Midbrain (tissue), 1 donor: ENCODE measurements at places on chromosomes 6 and 20.

GRCh38 chr6:14381829-14382677, 264.5 kb downstream of the CD83 start:
- DNase-seq, result no peak

DNA sequence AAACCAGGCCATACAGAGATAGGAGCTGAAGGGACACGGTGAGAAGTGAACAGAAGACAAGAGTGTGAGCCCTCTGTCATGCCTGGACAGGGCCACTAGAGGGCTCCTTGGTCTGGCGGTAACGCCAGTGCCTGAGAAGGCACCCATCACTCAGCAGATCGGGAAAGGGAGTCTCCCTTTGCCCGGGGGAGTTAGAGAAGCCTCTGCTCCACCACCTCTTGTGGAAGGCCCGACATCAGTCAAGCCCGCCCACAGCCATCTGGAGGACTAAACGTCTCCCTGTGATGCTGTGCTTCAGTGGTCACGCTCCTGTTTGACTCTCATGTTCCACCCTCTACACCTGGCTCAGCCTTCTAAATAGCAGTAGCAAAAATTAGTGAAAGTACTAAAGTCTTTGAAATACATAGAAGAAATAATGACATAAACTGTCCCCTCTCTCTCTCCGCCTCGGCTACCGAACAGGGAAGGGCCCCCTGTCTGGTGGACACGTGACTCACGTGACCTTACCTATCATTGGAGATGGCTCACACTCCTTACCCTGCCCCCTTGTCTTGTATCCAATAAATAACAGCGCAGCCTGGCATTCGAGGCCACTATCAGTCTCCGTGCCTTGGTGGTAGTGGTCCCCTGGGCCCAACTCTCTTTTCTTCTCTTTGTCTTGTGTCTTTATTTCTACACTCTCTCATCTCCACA, 66.7 kb downstream of the RPP21 start:
- peak; percentile 43 for DNase-seq

DNA sequence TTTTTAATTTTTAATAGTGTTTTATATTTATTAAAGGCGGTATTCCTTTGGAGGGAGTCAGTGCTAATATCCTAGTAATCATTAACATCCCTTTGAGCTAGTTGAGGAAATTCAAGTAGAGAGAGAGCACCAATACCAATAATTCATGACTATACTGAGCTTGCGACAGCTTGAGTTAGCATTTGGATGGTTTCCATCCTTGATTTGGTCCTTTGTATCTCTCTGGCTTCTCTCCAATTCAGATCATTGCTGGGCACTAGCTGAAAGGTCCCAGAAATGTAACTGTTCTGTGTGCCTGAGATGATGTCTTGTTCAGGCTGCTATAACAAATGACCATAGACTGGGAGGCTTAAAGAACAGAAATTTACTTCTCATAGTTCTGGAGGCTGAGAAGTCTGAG, 77.0 kb downstream of the RNF144B start:
- DNase-seq, result no peak

- peak; percentile 85 for DNase-seq
These were observed 961 bp downstream of the RRBP1 start for GRCh38 chr20:17680836-17681725.

- peak; percentile 66 for DNase-seq
These were observed 23.7 kb downstream of the HLA-A start for GRCh38 chr6:29965873-29966601.

GRCh38 chr6:63572747-63573075, 431 bp downstream of the LOC128125822 start:
- DNase-seq, result no peak

- peak; percentile 33 for DNase-seq
These were observed 24.0 kb downstream of the C6orf132 start for GRCh38 chr6:42118162-42119001.

DNA sequence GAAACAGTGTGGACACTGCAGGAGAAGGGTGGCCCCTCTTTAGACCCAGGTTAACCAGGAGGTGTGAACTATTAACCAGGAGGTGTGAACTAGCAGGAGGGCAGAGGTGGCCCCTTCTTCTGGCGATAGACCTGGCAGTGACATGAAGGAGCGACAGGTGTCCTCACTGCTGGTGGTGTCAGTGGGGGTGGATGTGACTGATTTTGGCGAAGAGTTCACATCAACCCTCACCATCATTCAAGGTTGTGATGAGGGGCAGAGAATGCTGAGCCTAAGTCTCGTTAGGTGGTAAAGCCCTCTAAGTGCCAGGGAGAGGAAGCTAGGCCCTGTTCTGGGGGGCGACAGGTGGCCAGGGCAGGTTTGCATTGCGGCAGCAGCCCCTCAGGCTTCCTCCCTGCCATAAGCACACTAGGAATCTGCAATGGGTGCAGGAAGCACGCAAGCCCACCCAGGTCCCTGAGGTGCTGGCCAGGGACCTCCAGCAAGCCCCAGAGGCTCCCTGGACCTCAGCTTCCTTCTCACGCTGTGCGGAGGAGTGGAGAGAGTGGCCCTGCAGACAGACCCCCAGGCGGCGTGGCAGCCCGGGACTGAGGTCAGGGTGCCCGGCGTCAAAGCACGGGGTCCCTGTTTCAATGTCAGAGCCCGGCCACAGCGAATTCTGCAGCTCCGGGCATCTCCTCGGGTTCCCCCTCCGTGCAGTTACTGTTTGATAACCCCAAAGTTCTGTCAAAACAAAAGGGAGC, 13.7 kb downstream of the NPEPL1 start:
- DNase-seq, result no peak

- no peak for DNase-seq
These were observed 94.0 kb downstream of the NOL4L start for GRCh38 chr20:32490942-32491763.

DNA sequence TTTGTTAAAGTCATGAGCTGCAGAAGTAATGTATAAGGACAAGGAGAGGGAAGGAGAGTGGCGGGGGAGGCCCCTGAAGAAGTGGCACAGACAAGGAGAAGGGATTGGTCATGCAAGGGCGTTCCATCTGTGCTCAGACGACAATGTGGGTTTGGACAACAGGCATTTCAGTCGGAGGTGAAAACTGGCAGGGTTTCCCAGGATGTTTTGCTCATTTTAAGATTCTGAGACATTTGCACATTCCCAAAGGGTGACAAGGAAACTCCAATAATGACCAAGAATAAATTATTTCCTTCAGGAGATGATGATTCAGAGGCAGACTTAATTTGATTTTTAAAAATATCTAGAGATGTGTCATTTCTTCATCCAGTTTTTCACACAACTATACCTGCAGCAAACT, 181.8 kb downstream of the HIVEP2 start:
- no peak for DNase-seq

DNA sequence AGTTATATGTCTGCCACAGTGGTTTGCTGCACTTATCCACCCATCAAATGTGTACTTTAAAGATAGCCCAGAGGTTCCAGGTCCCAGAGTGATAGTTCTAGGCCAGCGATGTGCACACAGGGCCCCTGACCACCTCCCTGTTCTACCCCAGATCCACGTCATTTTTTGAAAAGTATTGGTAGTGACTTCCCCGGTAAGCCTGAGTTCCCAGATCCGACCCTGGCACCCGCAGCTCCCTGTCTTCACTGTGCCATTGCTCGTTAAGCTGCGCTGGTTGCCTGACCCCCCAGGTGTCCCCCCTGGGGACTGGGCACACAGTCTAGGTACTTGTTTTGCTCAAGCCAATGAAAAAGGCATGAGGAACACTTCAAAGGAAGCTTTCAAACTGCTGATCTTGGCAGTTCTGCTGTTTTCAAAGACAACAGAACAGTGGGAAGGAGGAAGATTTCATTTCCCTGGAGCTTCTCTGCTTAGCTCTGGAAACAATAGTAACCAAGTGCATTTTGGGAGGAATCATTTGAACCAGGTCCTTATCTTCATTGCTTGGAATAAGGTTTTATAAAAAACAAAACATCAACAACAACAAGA, 116.3 kb upstream of the TAB2 start:
- no peak for DNase-seq

DNA sequence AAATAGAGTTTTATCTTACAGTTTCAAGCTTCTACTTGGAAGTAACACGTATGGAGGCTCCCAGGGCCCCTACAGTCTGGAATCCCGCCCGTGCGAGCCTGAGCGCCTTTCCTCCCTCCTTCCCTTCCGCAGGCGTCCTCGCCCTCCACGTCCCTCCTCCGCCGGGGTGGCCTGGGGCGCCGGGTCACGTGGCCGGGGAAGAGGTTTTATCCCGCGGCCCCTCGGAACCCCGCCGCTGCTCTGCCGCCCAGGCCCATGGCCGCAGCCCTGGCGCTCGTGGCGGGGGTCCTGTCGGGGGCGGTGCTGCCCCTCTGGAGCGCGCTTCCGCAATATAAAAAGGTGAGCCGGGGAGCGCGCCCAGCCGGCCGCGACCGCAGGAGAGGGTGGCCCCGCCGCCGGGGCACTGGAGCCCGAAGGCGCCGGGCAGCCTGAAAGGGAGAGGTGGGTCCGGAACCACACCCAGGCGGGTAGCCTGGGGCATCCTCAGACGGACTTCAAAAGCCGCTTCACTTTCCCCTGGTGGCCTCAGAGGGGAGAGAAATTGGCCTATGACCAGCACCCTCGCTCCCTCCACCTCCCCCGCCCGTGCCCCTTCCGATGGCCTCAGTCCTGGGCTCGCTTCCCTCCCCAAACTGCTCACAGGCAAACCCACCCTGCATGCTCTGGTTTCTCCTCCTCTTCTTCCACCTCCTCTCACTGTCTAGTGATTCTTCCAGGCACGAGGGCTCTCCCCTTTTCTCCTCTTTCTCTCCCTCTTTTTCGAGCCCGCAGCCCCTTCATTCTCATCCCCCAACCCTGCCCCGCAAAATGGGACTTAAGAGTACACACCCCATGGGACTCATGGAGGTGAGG, at the start of gene CLPSL2:
Gene CLPSL2 (plus strand): TSS at position 235 of the 852 bp plus-strand sequence. CDS start 21 bp downstream, at position 256.
- DNase-seq, result no peak

DNA sequence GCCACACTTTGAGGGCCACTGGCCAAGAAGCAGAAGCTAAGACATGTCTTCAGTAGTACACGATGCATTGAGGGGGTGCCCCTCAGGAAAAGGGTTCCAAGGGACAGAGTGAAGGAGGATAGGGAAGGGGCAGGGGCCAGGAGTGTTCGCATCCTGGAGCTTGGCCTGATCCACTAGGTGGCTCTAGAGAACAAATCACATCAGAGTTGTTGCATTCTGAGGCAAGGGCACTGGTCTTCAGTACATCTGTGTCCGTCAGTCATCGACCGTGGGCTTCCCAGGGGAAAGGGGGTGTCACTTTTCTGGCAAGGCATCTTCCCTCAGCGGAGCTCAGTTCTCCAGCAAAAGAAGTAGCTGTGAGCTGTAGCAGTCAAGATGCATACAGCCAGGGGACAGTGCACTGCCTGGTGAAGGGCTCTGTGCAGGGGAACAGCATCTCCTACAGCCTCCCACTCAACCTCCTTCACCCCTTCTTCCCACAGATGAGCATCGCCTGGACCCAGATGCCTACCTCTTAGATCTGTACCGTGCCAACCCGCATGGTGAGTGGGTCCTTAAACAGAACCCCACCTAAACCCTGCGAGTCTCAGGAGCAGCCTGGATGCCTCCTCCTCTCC, 47.8 kb downstream of the ARHGAP40 start:
- peak; percentile 25 for DNase-seq

GRCh38 chr6:148750838-148751792, 4.3 kb downstream of the UST start:
- DNase-seq, result no peak

- no peak for DNase-seq
These were observed 219.2 kb upstream of the LRFN2 start for GRCh38 chr6:40806256-40806864.

- DNase-seq, result no peak
These were observed 10.5 kb upstream of the PTGIS start for GRCh38 chr20:49578436-49578835.

DNA sequence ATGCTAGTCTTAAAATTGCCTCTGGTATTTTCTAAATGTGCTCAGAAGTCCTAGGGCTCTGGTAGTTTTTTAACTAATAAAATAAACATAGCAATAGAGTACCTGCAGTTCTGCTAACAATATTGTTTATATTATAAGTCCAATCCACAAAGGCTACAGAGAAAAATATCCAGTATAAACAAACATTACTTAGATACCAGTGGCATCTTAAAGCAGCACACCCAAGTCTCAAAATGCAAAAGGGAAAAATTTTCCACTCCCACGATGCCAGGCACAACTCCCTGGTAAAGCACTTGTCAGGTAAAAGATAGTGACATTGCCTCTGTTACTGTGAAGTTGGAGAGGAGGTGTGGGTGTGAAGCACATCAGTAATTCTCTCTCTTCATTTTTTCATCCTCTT, 123.3 kb downstream of the OGFRL1 start:
- no peak for DNase-seq

GRCh38 chr6:136608991-136609390, 58.8 kb upstream of the MAP7 start:
- DNase-seq, result no peak

- no peak for DNase-seq
These were observed 319.7 kb upstream of the MAN1A1 start for GRCh38 chr6:119669221-119669620.

- no peak for DNase-seq
These were observed 9.4 kb downstream of the FOXP4 start for GRCh38 chr6:41555326-41556300.

GRCh38 chr20:18645851-18646250, 58.0 kb downstream of the DTD1 start:
- DNase-seq, result no peak

- no peak for DNase-seq
These were observed 2.3 kb upstream of the TOMM34 start for GRCh38 chr20:44962483-44962882.

DNA sequence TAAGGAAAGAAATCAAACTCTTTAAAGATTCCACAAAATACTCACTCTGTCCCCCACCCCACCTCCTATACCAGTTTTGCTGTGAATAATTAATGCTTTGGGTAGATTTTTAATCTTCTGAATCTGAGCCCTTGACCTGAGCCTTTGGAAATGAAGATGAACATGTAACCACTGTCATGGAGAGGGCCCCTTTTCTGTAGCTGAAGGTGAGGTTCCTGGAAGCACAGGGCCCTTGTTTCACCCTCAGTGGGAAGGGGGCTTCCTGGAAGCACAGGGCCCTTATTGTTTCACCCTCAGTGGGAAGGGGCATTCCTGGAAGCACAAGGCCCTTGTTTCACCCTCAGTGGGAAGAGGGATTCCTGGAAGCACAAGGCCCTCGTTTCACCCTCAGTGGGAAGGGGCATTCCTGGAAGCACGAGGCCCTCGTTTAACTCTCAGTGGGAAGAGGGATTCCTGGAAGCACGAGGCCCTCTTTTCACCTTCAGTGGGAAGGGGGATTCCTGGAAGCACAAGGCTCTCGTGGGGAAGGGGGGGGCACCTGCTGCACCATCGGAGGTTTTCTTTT, 75.7 kb downstream of the DACT2 start:
- DNase-seq, result no peak

GRCh38 chr6:161919691-161920090, 645.8 kb upstream of the AGPAT4 start:
- DNase-seq, result no peak

DNA sequence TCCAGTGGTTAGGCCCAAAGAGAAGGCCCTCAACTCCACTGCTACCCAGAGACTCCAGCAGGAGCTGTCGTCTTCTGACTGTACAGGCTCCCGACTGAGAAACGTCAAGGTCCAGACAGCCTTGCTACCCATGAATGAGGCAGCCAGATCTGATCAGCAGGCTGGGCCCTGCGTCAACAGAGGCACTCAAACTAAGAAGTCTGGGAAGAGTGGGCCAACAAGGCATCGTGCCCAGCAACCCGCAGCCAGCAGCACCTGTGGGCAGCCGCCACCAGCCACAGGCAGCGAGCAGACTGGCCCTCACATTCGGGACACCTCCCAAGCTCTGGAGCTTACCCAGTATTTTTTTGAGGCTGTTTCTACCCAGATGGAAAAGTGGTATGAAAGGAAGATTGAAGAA, 8.1 kb downstream of the LYRM2 start:
- no peak for DNase-seq
